ENCODE measurements at places on chromosomes 4 and X.

DNA sequence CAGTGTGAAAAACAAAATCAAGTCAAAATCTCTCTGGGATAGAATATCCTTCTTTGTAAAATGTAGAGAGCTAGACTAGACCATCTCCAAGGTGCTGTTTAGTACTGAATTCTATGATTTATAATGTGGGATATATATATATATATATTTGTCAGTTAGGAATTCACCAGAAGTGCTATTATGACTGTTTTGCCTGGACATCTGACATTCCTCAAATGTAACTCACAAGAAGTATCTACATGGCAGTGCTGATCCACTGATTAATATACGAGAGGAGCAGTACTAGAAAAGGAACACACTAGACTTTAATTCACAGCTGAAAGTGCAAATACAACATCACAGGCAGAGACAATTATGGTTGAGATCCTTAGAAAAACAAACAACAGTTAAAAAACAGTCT, 208.9 kb downstream of the GBA3 start:
- no peak for DNase-seq

GRCh38 chr4:163482190-163482589, 8.6 kb upstream of the TKTL2 start:
- DNase-seq, result no peak

GRCh38 chr4:181017038-181017437, 1226.2 kb upstream of the TENM3 start:
- DNase-seq, result no peak

GRCh38 chr4:22668301-22668700, 24.4 kb upstream of the GBA3 start:
- DNase-seq, result no peak

Measured in ovary (tissue), 10 donors.